Mesendoderm (in vitro differentiated cells): ENCODE measurements at places on chromosomes 2 and 18.
A peak's percentile ranks its signal among the peaks of the same experiment; 100 is the strongest.

- H3K4me1 ChIP-seq, result peaks cover 5% of the 10 kb centered on the region
- no peaks in the 10 kb centered on the region for H3K36me3 ChIP-seq
- no peak overlapping the region for H3K4me3 ChIP-seq
- H3K27ac ChIP-seq, result no peak overlapping the region
Observed at GRCh38 chr2:219285894-219286425, 6.8 kb downstream of the DNAJB2 start.

DNA sequence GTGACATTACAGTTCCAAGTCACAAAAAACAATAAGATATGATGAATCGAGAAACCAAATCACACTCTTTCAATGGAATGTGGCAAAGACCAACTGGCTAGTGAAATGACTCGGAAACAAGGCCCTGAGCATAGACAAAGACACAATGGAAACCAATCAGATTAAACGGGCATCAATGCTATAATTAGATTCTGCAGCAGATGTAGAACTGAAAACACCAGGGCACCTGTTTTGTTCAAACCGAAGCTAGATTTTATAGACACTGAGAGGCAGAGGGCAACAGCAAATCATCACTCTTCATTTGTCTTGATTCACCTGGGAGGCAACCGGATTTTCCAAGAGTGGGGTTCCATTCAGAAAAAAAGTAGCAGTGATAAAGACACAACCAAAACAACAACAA, 92.8 kb upstream of the BARD1 start:
- no peaks in the 10 kb centered on the region for H3K36me3 ChIP-seq
- no peaks in the 10 kb centered on the region for H3K4me1 ChIP-seq
- no peak overlapping the region for H3K27ac ChIP-seq
- H3K27me3 ChIP-seq, result no peaks in the 10 kb centered on the region
- no peak overlapping the region for H3K4me3 ChIP-seq
- DNase-seq, result no peak

DNA sequence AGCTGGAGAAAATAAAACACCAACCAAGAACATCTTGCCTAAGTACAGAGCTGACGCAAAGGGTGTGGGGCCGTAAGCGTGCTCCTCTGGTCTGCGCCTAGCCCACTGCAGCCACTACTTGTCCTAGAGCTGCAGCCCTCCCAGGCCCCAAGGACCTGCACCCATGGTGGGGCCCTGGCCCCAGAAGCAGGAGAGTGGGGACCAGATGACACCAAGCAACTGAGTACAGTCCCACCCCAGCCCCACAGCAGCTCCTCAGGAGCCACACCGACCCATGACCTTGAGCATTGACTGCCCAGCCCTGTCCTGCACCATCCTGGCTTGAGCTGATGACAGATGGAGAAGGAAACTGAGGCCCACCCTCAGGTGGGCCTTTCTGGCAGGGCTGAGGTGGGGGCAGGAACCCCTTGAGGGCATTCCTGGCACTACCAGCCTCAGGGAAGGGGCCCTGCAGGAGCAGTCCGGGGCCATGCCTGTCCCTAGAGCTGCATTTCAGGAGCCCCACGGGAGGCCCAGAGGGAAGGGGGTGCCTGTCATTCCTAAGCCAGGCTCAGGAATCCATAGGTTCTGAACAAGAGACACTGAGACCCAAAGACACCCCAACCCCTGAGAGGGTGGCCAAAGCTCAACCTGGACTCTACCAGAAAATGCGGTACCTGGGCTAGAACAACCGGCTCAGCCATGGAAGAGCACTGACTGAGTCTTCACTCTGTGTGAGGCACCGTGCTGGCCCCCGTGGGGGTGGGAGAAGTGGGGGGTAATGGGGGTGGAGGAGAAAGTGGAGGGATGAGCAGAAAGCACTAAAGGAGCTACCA, 4.9 kb downstream of the KIF1A start:
- H3K27ac ChIP-seq, result no peak overlapping the region
- no peaks in the 10 kb centered on the region for H3K27me3 ChIP-seq
- DNase-seq, result no peak
- H3K4me1 ChIP-seq, result no peaks in the 10 kb centered on the region
- peaks cover 5% of the 10 kb centered on the region for H3K36me3 ChIP-seq

- H3K4me3 ChIP-seq, result no peak overlapping the region
- H3K27me3 ChIP-seq, result no peaks in the 10 kb centered on the region
- no peak overlapping the region for H3K27ac ChIP-seq
- H3K36me3 ChIP-seq, result no peaks in the 10 kb centered on the region
Observed at GRCh38 chr2:40034198-40034597, 255.1 kb upstream of the THUMPD2 start.

- H3K27ac ChIP-seq, result no peak overlapping the region
- no peaks in the 10 kb centered on the region for H3K27me3 ChIP-seq
- peaks cover 12% of the 10 kb centered on the region for H3K36me3 ChIP-seq
- DNase-seq, result no peak
- H3K4me3 ChIP-seq, result no peak overlapping the region
Observed at GRCh38 chr2:36512705-36513104, 85.3 kb downstream of the FEZ2 start.

DNA sequence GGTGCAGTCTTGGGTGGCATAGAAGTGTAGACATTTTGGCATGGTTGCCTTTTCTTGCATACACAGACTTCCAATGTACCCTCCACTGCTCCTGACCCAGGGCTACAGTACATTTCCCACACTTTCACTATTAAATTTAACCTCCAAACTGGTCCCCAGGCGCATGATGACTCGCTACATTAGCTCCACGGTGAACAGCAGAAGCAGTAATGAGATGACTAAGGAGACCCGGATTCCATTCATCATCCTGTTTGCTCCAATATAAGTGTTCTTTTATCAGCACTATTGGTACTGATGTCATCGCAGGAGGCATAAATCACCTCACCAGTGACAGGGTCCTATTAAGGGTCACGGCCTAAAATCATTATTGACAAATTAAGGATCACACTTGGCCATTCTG, 316.5 kb downstream of the EN1 start:
- H3K4me1 ChIP-seq, result no peaks in the 10 kb centered on the region
- no peaks in the 10 kb centered on the region for H3K36me3 ChIP-seq
- no peak overlapping the region for H3K4me3 ChIP-seq
- H3K27ac ChIP-seq, result no peak overlapping the region
- DNase-seq, result peak; percentile 7
- H3K27me3 ChIP-seq, result no peaks in the 10 kb centered on the region

- H3K36me3 ChIP-seq, result no peaks in the 10 kb centered on the region
Observed at GRCh38 chr2:220125551-220125950, 498.1 kb downstream of the SLC4A3 start.

DNA sequence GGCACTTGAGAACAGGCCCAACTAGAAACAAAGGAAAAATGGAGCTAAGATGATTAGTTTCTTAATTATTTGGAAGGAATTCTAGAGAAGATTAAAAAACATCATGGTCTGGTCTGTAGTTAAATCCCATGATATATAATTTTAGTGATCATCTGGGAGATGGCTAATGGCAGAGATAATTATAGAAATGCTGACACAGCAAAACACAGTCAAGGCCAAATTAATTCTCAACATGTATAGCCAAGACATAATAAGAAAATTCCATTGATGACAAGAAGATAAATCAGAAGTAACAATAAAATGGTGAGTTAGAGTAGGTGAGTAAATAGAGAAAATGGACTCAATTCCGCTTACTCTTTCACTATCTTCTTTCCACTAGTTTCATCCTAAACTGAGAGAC, 59.2 kb upstream of the ITGA4 start:
- no peak for DNase-seq
- no peaks in the 10 kb centered on the region for H3K4me1 ChIP-seq
- no peak overlapping the region for H3K27ac ChIP-seq
- H3K36me3 ChIP-seq, result no peaks in the 10 kb centered on the region
- no peak overlapping the region for H3K4me3 ChIP-seq

GRCh38 chr2:239596253-239596652, 195.4 kb upstream of the HDAC4 start:
- no peaks in the 10 kb centered on the region for H3K4me1 ChIP-seq
- DNase-seq, result peak; percentile 16
- no peaks in the 10 kb centered on the region for H3K27me3 ChIP-seq
- no peaks in the 10 kb centered on the region for H3K36me3 ChIP-seq
